ENCODE measurements at places on chromosomes 7 and 10. TPM values are rescaled to one million over a fixed set of nuclear protein-coding genes. Genes with fewer than 3 reads are reported as not detected.

GRCh38 chr10:51066231-51066630, 8.1 kb upstream of the PRKG1 start:
- DNase-seq = no peak

DNA sequence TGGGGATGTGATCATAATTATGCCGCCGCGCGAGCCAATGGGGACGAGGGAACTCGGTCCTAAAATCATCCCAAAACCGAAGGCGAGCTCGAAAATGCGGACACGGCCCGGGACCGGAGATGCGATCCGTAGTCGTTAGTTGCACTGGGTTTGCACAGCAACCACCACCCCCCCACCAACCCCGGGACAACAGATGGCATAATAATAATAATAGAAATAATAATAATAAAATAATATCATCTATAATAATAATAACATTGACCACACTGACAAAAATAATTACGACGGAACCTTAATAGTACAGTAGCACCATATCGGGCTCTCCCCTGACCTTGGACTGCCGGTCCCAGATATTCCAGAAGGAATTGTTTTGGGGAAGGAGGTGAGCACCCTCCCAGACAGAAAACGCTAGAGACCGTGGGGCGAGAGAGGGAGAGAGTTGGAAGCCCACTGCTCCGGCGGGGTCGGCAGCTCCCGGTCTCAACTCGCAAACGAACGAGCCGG, 1.1 kb upstream of the EMX2 start:
- no peak for DNase-seq

The NPFFR1 gene
- total RNA-seq = 0.15 TPM

GRCh38 chr10:112343056-112343806, 30.7 kb upstream of the ACSL5 start:
- DNase-seq = no peak

- no peak for DNase-seq
Observed at GRCh38 chr7:37927773-37928444, 7.5 kb downstream of the EPDR1 start.

The CDK5 gene
- total RNA-seq = 12.8 TPM

GRCh38 chr10:12590675-12591659, 241.6 kb downstream of the CAMK1D start:
- DNase-seq = no peak

- DNase-seq = no peak
Observed at GRCh38 chr10:48607356-48608278, 2.7 kb upstream of the ARHGAP22 start.

DNA sequence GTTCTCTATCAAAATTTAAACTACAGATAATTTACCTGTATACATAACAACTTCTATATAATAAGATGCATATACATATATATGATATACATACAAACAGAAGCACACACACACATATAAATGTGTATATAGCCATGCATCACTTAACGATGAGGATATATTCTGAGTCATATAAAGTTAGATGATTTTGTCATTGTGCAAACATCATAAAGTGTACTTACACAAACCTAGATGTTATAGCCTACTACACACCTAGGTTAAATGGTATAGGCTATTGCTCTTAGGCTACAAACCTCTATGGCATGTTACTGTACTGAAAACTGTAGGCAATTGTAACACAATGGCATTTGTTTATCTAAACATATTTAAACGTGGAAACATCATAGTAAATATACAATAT, 937.6 kb upstream of the KCND2 start:
- DNase-seq = no peak

DNA sequence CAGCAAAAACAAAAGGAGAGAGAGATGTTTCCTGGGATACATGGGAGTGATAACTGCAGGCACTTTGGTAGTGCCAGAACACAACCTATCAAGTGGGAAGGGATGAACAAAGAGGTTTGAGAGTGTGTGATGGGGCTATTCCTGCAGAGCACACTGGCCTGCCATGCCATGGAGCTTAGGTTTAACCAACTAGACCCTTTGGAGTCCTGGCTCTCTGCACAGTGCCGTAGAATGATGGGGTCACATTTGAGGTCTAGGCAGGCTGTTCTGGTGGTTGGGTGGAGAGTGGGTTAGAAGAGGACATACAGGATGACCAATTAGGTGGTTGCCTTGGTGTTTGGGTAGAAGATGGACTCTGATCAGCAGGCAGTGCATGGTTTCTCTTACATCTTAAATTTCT, 101.9 kb upstream of the HABP2 start:
- DNase-seq = no peak

- DNase-seq = no peak
Observed at GRCh38 chr7:36021367-36021766, 131.7 kb upstream of the EEPD1 start.

- peak; percentile 29 for DNase-seq
Observed at GRCh38 chr10:90911133-90912051, 9.5 kb downstream of the ANKRD1 start.

The AQP1 gene
- total RNA-seq = 27.6 TPM

DNA sequence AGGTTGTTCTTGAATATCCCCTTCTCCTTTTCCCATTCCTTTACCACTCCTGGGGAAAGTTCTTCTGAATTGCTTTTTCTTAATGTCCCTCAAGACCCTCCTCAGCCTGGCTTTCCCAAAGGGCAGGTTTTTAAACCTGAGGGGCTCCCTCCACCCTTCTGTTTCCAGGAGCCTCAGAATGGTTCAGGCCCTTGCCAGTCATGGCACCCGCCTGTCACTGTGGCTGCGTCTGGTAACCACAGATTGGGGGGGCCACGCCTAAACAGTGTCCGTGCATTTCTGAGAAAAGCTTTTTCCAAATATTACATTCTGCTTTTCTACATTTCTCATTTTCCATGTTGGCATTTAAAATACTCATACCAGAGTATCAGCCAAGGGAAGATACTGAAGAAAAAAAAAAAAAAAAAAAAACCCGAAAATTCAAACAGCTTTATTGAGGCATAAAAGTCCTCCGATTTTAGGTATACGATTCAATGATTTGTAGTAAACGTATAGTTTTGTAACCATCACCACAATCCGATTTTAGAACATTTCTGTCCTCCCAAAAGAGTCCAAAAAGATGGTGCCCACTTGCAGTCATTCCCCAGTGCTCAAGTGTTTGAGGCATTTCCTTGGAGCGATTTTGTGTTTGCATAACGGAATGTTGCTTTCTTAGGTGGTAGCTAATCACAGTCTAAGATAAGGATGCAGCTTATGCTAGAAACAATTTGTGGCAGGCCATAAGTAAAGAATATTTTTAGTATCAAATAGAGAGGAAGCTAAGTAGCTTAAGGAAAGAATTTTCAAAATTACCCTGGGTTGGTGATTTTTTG, 22.1 kb downstream of the HKDC1 start:
- no peak for DNase-seq

- no peak for DNase-seq
Observed at GRCh38 chr10:81179324-81179723, 641.6 kb downstream of the SH2D4B start.

GRCh38 chr7:151028948-151029501, 775 bp downstream of the ABCB8 start:
- no peak for DNase-seq

GRCh38 chr7:69893906-69894305, 295.6 kb downstream of the AUTS2 start:
- no peak for DNase-seq

The MICALL2 gene
- 83.2 TPM for total RNA-seq

GRCh38 chr10:8047452-8048280, 6.8 kb upstream of the GATA3 start:
- no peak for DNase-seq

DNA sequence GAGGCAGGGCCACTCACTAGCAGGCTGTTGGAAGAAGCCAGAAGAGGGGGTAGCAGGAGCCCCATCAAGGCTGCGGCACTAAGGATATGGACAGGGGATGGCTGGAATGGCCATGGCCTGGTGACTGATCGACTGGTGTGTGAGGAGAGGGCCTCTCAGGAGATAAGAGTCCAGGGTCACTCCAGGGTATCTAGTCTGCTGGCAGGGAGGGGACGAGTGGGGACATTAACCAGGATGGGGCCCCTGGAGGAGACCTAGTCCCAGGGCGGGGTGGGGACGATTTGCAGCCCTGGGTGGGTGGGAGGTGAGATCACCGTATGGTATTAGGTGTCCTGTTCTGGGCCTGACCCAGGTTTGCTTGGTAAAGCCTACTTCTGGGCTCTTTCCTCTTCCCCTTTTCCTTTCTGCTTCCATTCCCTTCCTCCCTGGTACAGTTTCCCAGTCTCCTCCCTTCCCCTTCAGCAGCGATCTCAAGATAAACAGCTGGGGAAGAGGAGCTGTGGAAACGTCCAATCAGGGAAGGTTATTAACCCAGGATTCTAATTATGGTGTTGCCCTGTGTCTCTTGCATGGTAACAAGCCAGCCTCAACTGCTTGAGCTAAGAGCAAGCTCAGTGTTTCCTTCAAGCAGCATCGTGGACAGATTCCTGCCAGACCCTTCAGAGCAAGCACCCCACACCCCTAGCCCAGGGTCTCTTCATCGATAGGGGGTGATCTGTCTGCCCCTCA, 233.2 kb downstream of the RPS24 start:
- DNase-seq = no peak

DNA sequence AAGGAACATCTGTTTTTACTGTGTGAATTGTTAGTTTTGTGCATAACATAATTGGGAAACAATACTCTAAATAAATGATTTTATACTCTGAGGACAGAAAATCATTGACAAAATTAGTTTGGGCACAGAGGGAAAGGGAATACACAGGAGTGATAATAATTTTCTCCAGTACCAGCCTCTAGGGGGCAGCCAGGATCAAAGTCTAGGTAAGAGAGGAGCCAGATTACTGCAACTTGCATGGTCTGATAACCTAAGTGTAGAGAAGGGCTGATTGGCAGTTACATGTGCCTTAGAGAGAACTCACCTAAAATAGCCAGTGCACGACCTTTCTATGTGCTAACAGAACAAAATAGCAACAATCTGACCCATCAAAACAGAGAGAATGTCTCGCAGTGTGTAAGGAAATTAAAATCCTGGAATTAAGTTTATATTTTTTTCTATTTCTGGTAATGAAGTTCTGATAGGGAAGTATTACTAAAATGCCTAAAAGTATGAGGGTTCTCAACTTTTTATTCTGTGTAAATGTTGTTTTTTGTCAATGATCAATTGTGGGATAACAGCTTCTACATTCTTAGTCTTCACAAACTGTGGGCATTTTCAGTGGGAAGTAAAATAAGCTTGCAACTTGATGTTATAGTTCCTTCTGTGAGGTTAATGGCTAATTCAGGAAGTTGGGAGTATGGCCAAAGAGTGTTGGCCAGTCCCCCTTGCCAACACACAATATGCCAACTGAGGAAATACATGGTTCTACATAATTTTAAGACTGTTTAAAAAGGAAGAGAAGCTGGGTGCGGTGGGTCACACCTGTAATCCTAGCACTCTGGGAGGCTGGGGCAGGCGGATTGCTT, 66.4 kb downstream of the EXOC6 start:
- DNase-seq = no peak

The TRIM50 gene
- total RNA-seq = not detected

The CUX1 gene
- 122 TPM for total RNA-seq

The NME8 gene
- total RNA-seq = not detected

The MUC12 gene
- total RNA-seq = 2,027 TPM

DNA sequence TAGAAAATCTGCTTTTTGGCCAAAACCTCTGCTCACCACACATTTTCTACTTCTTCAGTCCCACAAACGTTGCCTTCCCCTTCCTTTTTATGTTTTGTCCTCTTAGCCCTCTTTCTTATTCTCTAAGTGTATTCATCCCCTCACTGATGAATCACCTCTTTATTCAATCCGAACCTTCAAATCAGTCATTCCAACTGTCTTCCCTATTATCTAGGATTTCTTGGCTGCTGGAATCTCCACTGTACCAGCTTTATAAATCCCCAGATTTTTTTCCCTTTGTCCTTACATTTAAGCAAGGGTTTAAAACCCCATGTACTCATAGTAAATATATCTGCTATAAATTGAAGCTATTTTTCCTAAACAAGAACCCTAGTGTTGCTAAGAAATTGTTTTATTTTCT, 176.9 kb downstream of the SEMA3A start:
- DNase-seq = no peak
